ENCODE measurements at places on chromosomes 5 and 9.

DNA sequence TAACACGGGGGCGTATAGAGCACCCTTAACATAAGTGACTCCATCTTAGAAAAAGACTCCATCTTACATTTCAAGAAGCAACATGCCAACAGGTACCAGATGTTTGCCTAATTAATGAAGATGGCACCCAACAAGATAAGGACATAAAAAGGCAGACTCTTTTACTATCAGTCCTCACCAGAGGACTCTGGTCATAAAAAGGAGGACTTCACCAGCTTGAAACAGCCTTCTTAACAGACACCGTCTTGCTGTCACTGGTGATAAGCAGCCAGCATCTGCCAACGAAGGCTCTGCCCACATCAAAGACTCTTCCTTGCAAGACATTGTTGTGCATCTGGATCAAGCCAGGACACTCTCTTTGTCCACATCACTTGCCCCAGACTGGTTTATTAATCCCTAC, 80.3 kb downstream of the S1PR3 start:
- no peak for DNase-seq

- no peak for DNase-seq
Observed at GRCh38 chr5:143877196-143877595, 65.2 kb downstream of the HMHB1 start.

DNA sequence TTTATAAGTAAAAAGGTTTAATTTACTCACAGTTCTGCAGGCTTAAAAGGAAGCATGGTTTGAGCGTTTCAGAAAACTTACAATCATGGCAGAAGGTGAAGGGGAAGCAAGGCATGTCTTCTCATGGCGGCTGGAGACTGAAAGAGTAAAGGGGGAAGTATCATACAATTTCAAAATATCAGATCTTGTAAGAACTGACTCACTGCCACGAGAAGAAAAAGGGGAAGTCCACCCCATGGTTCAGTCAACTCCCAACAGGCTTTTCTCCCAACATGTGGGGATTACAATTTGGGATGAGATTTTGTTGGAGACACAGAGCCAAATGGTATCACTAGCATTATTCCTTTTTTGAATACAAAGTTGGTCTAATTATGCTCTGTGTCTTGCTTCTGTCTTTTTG, 627.9 kb upstream of the ST8SIA4 start:
- DNase-seq, result no peak

- no peak for DNase-seq
Observed at GRCh38 chr5:13653709-13654108, 290.8 kb downstream of the DNAH5 start.

DNA sequence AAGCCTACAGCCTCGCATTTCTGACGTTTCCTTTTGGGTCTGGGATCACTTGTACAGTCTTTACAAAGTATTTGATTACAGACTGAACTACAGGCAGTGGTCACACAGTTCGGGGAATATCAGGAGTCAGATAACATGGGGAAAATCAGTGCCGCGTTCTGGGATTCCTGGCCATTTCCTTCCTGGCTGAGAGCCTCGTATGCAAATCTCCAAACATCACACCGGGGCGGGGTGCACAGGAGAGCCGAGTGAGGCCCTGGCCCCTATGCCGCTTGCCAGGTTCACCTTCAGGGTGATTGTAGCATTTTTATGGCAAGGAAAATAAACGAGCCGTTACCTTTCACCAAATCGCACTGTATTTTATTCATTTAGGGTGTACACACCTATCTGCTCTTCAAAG, 29.6 kb upstream of the SLC9A3 start:
- DNase-seq, result no peak

DNA sequence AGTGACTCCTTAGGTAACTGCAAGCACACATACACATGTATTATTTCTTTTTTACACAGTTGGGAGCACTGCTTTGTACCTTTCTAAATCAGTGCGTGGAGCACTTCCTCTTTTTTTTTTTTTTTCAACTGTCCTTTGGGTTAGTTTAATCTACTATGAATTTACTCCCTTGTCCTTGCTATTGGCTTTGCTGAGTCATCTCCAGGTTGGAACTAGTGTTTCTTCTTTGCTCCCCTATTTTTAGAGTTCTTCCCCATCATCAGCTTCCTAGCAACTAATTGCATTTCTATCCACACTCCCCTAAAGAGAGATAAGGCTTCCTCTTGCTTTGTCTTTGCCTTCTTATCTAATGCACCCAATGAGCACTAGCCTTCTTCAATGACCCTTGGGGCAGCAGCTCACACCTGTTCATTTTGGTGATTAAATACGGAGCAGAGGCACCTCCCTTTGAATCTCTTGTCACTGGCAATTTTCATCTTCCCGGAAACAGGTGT, 24.3 kb downstream of the S100Z start:
- no peak for DNase-seq

DNA sequence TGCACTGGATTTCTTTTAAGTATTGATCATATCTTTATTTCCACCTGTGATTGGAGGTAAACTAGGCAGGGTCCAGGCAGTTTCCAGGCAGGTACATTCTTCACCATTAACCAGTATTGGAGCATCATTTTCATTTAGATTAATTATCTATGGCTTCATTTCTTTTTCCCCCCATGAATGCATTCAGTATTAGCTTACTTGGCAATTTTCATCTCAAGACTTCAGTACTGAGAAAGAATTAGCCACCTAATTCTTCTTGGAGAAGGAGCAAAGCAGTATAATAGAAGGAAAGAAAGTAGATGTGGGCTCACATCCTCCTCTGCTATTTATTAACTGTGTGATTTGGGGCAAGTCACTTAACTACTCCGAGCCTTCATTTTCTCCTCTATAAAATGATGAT, 208.8 kb downstream of the RFK start:
- no peak for DNase-seq

GRCh38 chr5:81068063-81068462, 107.9 kb downstream of the RASGRF2 start:
- no peak for DNase-seq

- DNase-seq, result no peak
Observed at GRCh38 chr5:65480306-65480865, 1.3 kb downstream of the ADAMTS6 start.

DNA sequence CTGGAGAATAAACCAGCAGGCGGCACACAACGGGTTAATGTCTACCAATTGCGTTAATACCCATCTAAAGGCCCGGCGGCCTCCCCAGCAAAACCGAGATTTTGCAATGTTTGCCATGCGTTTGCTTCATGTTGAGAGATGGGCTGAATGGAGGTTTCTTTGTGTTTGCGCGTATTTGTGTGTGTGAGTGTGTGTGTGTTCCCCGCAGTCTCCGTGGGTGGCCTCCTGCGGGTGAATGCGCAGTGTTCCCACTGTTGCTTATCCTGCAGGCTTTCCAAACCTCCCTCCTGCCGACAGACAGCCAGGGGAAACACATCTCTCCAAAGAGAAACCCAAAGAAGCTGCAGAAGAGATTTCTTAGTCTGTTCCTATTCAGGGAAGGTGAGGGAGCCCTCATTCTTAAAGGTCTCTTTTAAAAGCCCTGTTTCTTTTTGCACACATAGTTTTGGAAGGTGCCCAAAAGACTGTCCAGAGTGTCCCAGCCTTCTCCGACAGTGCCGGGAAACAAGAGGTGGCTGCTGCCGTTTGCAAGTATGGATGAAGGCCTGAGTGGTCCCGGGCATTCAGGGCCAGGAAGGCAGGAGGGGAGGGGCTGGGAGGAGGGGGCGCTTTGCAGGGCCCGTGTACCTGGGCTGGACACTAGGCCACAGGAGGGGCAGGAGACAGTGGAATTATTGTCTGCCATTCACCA, 103.8 kb upstream of the ERCC6L2 start:
- no peak for DNase-seq

DNA sequence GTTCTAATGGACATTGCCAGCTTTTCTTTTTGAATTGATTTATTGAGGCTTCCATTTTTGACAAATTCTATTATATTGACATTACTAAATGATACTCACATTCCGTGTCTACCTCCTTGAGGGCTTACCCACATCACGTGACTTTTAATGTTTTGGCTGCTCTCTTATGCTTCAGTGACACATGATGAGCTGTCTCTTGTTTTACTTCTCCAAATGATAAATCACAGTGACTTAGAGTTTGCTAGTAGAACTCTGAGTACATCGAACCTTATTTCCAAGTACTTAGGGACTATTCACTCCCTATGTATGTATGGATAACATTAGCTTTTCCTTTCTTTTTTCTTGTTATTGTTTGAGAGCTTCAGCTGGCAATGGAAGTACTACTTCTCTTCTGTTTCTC, 169.8 kb upstream of the KCNN2 start:
- DNase-seq, result no peak

GRCh38 chr5:74954919-74955318, 88.7 kb upstream of the FAM169A start:
- DNase-seq, result no peak

- DNase-seq, result peak; percentile 62
Observed at GRCh38 chr9:6715755-6716643, 41.8 kb upstream of the KDM4C start.

- DNase-seq, result no peak
Observed at GRCh38 chr9:91865041-91865440, 85.0 kb downstream of the ROR2 start.

DNA sequence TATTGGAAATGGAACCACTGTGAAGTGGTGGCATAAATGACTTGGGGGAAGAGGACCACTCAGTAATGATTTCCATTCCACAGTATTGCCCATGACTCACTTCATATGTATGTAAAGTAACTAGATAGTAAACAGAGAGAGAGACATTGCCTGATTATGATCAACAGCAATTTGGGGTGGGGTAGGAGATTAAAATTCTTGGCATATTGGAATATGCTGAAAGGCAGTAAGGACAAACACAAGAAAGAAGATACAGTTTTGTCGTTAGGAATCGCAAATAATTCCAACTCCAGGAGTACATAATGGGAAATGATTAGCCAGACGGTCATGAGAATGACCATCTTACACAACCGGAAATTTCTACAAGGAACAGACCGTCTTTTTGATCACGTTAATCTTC, 1.5 kb upstream of the HMGCS1 start:
- no peak for DNase-seq

DNA sequence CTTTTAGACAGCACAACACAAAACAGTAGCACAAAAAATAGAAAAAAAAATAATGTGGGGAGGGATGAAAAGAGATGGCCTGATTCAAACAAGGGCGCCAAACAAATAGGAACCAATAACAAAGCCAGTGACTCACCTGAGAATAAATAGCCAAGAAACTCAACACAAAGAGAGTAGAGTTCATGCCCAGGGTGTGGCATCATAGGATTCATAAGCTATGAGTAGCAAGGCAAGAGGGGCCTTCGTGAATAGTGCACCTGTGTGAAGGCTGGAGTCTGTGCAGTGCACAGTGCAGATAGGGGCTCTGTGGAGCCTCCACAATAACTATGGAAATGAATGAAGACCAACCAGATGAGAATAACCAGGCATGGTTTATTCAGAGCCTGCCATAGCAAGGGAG, 541.7 kb downstream of the SPOCK1 start:
- DNase-seq, result no peak

DNA sequence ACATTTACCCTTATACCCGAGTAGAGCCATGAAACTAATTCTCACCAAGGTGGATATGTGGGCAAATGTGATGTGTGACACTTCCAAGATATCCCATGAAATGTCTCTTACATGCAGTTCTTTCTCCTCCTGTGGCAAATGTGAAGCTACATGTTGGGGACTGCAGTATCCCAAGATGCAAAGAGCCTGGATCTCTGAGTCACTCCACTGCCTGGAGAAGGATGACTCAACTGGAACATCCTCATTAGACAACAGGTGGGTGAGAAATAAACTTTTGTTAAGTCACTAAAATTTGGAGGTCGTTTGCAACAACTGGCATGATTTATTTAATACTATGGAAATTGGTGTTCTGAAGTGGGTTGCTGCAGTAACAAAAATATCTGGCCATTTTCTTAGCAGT, 36.5 kb upstream of the TENT4A start:
- no peak for DNase-seq

DNA sequence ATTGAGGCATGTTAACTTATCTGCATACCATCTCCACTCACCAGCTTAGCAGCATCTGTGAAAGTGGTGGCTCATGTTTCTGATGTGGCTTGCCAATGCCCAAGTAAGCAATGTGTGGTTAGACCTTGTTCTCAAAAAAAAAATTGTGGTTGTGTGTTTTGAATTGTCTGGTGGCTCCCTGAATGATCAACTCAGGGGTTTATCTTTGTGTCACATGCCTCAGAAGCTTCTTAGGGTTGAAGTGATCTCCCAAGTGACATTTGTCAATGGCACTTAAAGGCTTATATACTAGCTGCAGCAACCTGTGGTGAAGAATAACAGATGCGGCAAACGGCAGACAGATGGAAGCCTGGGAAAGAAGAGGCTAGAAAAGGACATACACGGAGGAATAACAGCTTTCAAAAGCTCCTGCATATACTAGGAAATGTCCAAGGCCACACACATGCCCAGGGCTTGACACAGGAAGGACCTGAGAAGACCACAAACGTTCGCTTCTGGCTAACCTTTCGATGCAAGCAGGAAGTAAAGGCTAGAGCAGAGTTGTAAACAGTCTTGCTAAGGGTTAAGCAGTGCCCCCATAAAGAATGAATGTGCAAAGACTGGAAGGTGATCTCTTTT, 42.2 kb upstream of the FSD1L start:
- DNase-seq, result peak; percentile 95

DNA sequence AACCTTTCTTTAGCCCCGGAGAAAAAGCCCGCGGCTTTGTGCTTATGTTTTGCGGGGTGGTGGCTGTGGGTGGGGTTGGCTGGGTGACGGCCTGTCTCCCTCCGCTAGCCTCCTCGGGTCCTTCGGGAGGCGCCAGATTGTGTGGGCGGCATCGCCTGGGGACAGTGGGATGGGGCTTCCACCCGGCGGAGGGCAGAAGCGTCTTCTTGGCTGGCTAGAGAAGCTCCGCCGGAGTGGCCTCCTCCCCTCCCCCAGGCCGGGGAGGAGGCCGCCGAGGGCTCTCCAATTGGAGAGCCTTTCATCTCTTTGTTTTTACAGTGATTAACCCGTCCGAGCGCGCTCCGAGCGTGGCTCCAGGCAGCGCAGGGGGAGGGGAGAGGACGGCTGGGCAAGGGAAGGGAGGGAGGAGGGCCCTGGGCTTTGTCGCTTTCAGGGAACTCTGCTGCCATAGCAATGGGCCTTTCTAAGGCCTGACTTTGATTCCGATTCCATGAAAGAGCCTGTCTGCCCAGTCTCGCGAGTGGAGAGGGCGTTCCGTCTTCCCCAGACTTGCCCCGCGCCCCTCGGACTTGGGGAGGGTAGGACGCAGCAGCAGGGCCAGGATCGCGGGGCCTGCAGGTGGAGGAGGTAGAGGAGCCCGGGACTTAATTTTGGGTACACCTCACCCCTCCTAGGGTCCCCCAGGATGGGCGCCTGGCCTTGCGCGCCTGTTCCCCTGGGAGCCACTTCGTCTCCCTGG, 36.7 kb upstream of the TIFAB start:
- DNase-seq, result peak; percentile 75

GRCh38 chr9:112044186-112044585, 130.9 kb downstream of the SUSD1 start:
- DNase-seq, result no peak

DNA sequence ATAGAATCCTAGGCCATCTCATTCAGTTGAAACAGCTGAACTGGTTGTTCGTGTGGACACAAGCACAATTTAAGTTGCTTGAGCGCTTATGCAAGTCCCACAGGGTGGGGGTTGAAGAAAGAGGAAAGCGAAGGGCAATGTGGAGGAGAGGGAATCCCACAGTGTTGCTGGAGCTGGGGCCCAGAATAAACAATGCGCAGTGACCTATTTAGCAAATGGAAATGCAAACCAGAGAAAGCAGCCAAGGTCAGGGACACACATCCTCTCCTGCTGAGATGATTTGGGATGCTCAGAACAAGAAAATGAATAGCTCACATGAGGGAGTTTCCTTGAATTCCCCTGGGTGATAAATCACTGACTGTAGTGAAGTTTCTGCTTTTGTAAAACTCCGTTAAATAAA, 838.3 kb downstream of the TLE4 start:
- DNase-seq, result no peak
